ENCODE measurements at places on chromosomes 1 and 21.

- DNase-seq = no peak
Observed at GRCh38 chr1:35261412-35262120, 6.9 kb upstream of the ZMYM4 start.

DNA sequence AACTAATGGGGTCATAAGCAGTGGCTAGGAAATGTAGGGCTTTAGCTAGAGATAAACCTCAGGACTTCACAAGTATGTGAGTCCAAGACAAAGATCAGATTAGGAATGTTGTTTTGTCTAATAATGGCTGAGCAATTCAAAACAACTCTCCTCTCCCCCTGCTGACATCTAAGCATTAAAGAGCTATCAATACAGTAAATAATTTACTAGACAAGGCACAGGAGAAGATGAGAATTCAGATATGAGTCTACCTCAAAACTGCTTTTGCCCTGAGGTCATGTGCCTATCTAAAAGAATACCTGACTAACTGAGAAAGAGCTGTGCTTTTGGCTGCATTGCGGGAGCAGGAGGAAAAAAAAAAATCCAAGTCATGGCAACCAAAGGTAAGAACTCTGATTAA is 86.8 kb downstream of the SPATA17 start:
- DNase-seq = no peak

DNA sequence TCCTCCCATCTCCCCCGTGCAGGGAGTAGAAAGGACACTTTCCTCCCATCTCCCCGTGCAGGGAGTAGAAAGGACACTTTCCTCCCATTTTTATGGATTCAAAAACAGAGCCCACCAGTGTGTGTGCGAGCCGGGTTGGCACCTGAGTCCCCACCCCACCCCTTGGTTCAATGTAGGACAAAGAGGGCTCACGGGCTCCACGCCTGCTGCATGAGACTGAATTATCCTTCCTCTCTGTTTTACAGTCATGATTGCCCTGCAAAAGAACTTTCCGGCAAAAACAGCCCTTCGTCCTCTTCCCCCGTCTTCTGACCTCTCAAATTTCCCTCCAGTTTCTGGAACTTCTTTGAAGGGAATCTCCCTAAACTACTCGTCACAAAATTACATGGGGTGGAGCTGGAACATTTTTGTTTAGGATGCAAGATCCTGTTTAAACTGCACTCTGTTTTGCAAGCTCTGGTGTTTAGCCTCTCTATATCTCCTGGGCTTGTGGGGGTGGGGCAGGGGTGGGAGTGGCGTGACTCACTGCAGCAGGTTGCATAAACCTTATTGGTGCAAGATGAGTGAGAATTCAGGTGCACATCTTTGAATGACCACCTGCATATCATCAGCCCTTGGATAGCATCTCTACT is 99.8 kb downstream of the PSMG1 start:
- no peak for DNase-seq

GRCh38 chr1:170010443-170010842 is 64.1 kb downstream of the KIFAP3 start:
- DNase-seq = peak; percentile 22

DNA sequence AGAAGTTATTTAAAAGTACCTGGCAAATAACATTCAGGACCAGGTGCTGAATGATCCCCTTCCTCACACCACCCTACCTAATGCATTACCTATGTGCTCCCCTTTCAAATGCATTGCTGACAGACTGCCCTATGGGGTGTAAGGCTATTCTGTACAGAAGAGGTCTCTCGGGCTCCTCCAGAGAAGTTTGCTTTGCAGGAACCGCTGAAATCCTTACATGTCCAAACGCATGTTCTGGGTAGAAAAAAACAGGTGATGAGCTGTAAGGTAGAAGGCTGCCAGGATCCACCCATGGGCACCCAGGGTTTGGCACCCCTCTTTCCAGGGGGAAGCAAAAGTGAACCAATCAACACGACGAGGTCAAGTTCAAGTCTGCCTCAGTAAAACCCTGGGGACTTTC is 58.3 kb upstream of the TARBP1 start:
- no peak for DNase-seq

- DNase-seq = no peak
Observed at GRCh38 chr21:15566703-15567102, 163.1 kb upstream of the USP25 start.

- DNase-seq = no peak
Observed at GRCh38 chr1:50697440-50698421, 262.3 kb downstream of the FAF1 start.

- DNase-seq = no peak
Observed at GRCh38 chr1:12456979-12457378, 161.0 kb downstream of the DHRS3 start.

DNA sequence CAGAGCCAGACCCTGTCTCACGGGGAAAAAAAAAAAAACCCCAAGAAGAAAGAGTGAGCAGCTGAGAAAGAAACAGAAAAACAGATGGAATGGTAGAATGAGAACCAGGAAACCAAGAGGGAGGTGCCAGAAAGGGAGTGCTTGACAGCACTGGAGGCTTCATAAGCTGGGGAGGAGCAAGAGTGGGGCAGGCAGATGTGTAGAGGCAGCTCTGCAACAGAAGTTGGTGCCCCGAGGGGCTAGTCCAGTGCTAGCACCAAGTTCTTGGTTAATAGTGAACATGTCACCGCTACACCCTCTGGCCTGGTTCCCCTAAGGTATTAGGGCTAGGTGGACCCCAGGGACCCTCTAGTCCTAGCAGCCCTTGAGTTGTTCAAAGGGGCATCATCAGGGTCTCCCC is 98.0 kb downstream of the TGFBR3 start:
- no peak for DNase-seq

DNA sequence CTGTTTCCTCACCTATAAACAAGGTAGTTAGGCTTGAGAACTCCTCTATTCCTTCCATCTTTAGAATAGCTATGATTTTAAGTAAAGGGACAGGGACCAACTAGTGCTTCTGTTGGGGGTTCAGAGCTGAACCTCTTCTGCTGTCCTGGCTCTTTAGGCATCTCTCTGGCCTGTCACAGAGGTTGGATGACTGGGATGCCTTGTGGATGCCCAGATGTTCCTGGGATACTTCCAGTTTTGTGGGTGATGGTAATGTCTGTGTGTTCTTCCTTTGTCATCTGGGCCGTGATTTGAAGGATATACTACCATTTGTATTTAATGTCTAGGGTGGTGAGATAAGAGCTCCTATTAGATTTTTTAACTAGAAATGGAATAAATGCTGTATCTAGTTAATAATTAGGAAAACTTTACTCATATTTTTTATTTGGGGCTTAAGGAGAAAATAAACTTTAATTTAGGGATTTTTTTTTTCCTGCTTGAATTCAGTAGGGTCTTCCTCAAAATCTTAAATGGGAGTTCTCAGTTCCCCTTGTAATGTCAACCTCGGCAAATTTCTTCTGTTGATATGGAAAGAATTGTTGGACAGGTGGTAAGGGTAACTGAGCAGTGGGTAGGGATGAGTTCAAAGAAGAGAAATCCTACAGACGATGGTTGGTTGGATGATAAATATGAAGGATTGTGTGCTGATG is 47.2 kb downstream of the LAMC1 start:
- DNase-seq = no peak

- peak; percentile 48 for DNase-seq
Observed at GRCh38 chr21:29436143-29436542, 137.4 kb downstream of the BACH1 start.

DNA sequence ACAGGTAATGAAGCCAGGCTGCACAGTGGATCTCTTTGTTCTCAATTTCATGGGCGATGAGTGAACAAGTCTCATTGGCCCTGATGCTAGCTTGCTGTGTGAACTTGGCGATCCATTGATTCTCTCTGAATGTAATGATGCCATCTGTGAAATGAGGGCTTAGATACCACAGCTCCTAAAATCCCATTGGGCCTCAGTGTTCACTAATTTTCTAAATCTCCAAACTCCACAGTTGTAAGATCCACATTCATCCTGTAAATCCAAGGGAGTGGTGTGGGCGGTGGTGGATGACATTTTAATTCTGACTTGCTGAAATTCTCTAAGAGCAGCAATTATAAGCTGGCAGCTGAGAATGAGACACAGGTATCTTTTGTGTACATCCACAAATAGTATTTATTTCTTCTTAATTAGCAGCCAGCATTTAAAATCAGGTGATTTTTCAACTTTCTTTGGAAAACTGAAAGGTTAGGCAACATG is 9.6 kb upstream of the ACTL8 start:
- DNase-seq = no peak

DNA sequence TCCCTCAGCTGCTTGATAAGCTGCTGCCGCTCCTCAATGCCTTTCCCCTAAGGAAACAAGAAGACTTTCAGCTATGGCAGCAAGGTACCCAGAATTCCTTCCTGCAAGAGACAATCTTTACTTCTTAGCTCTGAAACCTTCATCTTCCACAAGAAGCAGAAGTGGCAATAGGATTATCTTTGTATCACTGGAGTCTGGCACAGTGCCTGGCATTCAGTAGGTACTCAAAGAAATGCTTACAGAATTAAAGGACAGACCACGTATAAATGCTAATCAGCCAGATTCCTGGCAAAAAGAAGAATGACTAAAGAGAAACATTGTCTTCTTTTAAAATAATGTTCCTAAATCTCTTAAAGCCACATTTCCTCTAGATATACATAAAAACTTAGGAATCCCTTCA is 43.7 kb downstream of the SLC27A3 start:
- no peak for DNase-seq

- no peak for DNase-seq
Observed at GRCh38 chr1:1918901-1919303, at the start of gene TMEM52. Gene TMEM52 (minus strand): TSS chr1:1919279. CDS start chr1:1919265, 14 bp downstream.

GRCh38 chr1:164472841-164473240 is 86.1 kb upstream of the PBX1 start:
- DNase-seq = no peak

- no peak for DNase-seq
Observed at GRCh38 chr1:111225717-111226400, 1.7 kb upstream of the CHI3L2 start.

DNA sequence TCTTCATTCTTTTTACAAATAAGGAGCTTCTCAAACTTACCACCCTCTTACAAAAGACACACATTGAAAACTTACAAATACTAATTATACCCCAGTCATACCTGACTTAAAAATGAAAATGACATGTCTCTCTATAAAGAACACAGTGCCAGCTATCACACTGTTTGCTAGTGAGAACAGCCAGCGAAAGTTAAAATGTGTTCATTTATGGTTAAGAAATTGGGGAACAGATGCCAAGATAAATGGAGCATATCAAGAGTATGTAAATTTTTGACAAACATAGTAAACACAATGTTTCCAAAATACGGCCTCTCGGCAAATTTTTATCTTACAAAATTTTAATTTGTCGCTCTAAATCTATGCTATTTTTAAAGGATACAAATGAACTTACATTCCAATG is 1422.9 kb downstream of the KCNT2 start:
- DNase-seq = no peak

DNA sequence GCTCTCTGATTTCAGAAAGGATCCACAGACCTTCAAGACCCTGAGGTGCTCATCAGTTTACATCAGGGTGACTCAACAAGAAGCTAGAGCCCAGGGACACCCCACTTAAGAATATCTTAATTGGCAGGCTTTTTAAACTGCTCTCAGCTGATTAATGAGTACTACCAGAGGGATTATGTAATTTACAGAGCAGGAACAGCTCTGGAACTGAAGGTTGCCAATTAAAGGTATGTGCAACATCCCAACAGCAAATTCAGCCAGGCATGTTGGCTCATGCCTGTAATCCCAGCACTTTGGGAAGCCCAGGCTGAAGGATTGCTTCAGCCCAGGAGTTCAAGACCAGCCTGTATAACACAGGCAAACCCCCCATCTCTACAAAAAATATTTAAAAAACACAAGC is 295.7 kb downstream of the SETD4 start:
- DNase-seq = no peak

- no peak for DNase-seq
Observed at GRCh38 chr1:22111620-22112019, 31.3 kb downstream of the WNT4 start.

DNA sequence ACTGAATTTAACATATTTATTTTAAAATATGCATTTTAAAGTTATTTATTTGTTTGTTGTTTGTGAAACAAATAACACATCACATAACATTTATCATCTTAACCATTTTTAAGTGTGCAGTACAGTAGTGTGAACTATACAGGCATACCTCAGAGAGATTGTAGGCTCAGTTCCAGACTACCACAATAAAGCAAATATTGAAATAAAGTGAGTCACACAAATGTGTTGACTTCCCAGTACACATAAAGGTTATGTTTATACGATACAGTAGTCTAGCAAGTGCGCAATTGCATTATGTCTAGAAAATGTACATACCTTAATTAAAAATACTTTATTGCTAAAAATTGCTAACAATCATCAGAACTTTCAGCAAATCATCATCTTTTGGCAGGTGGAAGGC is 739.4 kb upstream of the ADGRL4 start:
- no peak for DNase-seq

GRCh38 chr1:206709772-206710459 is 25.2 kb downstream of the MAPKAPK2 start:
- no peak for DNase-seq

- DNase-seq = no peak
Observed at GRCh38 chr21:45555251-45555556, 13.0 kb upstream of the SLC19A1 start.

Data from T-helper 2 cell (primary cell).